KBM-7 (cell line): ENCODE measurements at places on chromosomes 7 and 10.
A peak's percentile ranks its signal among the peaks of the same experiment; 100 is the strongest.

- no peak for DNase-seq
Observed at GRCh38 chr10:126673565-126673964, 3.1 kb upstream of the C10orf90 start.

DNA sequence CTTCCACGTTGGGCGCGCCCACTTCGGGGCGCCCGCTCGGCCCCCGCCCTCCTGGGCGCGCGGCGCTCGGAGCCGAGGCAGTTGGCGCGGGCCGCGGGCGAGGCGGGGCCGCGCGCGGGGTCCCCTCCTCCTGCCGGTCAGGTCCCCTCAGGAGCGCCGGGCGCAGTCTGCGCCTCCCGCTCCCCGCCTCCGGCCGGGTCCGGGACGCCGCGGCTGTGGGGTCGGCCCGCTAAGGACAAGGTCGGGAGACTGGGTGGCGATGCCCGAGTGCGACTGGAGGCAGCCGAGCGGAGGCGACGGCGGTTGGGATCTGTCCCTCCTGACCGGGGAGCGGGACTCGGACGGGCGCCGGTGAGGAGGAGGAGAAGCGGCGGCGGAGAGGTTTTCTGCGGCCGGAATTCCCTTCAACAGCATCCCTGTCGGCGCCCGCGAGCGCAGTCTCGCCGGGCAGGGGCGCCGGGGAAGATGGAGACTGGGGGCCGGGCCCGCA lies at the start of gene ATRNL1:
Gene ATRNL1, plus strand, starts transcription at position 80 of the 490 bp plus-strand sequence. Its CDS starts 386 bp downstream, at position 466.
- peak; percentile 16 for DNase-seq

DNA sequence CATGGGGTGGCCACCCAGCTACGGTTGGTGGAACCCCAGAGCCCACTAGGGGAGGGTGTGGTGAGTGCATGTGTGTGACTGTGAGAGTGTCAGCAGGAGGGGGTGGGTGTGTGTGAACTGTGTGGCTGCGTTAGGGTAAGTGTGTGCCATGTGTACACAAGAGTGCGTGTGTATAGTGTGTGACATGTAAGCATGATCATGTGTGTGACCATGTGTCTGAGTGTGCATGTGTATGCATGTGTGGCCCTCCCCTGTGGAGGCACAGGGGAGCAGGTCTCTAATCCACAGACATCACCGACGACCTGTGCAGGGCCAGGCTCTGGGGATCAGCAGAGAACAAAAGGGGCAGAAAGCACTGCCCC lies 3.5 kb upstream of the CFAP46 start:
- no peak for DNase-seq

DNA sequence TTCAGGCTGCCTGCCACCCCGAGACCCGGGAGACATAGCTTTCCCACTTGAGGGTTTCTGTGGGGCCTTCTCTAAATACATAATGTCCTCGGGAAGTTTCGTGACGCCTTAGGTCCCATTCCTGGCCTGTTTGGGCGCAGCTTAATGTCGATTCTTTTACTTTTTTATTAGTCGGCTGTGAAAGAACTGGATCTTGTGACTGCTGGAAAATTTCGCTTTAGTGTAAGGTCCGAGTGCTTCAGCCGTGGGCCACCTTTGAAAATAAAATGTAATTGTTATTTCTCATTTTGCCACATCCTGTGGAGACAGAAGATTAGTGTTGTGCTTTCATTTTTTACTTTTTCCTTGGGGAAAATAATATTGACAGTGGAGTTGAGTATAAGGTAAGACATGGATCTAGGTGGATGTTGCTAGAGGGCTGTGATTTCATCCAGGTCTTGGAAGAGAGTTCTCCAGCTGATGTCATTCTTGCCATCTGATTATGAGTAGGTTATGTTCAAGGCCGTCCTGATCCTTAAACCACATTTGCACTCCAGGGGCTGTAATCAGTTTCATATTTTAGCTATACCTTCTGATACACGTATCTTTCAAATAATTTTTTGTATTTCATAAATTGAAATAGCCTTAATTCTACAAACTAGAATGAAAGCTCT lies 830 bp downstream of the RAB18 start:
- DNase-seq, result no peak

DNA sequence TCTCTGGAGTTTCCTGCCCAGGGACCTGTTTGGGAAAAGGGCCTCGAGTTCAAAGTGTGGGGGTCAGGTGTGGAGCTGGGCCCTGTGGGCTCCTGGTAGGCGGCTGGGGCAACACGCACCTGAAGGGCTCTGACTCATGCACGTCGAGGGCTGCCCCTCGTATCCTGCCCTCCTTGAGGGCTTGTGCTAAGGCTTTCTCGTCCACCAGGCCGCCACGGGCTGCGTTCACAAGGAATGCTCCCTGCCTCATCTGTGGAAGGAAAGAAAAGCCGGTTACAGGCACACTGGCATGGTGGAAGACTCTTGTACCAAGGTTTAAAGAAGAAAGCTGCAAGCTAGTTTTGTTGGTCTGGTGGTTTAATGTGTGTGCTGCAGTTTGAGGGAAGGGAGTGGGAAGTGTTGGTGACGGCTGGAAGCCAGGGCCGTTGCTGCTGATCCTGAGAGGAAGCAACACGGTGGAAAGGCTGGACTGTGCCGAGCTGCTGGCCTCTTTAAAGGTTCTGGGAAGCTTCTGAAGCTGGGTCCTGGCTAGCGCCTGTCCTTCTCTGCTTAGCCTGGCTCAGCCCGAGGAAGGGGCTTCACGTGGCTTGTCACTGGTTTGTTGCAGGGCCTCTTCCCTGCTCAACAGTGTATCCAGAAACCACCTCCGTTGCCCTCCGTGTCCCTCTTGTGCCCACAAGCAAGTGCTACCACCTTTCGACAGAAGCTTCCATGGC lies 52.0 kb downstream of the ZRANB1 start:
- no peak for DNase-seq

- no peak for DNase-seq
Observed at GRCh38 chr7:81111358-81111757, 192.5 kb upstream of the SEMA3C start.

GRCh38 chr7:139099172-139099947 lies 10.2 kb downstream of the ZC3HAV1 start:
- no peak for DNase-seq

DNA sequence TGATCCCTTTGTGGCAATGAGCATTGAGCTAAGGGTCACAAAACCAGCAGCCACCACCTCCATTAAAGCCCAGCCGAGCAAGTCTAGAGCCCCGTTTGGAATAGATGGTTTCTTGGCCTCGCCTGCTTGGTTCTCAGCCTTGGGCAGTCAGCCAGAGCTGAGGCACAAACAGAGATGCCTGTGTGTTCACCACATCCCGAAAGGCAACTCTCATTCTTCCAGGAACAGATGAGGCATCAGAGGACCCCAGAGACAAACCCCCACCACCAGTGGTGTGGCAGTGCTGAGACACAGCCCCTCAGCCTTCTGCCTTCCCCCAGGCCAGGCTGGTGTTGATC lies 203.3 kb upstream of the ZMIZ1 start:
- DNase-seq, result no peak

- DNase-seq, result peak; percentile 78
Observed at GRCh38 chr10:111076191-111076681, 593 bp upstream of the ADRA2A start.

GRCh38 chr10:29446327-29446726 lies 157.5 kb downstream of the LYZL1 start:
- DNase-seq, result no peak

- DNase-seq, result no peak
Observed at GRCh38 chr7:29400437-29400836, 163.2 kb upstream of the PRR15 start.

DNA sequence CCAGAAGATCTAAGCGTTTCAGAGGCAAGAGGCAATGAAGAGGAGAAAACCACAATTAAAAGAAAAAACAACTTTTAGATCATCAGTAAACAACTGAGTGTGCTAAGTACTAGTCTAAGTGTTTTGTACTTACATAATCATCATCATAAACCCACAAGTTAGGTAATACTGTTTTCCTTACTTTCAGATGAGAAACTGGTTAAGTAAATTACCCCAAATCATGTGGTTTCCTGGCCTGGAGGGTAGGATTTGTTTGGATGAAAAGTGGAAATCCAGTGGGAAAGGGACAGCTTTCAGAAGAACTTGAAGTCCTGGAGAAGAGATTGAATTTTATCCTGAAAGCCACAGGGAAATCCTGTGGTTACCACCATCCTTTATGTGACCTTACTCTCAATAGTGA lies 463.3 kb downstream of the LRMDA start:
- DNase-seq, result no peak

GRCh38 chr7:149881328-149882247 lies 7.8 kb downstream of the ATP6V0E2 start:
- DNase-seq, result no peak

DNA sequence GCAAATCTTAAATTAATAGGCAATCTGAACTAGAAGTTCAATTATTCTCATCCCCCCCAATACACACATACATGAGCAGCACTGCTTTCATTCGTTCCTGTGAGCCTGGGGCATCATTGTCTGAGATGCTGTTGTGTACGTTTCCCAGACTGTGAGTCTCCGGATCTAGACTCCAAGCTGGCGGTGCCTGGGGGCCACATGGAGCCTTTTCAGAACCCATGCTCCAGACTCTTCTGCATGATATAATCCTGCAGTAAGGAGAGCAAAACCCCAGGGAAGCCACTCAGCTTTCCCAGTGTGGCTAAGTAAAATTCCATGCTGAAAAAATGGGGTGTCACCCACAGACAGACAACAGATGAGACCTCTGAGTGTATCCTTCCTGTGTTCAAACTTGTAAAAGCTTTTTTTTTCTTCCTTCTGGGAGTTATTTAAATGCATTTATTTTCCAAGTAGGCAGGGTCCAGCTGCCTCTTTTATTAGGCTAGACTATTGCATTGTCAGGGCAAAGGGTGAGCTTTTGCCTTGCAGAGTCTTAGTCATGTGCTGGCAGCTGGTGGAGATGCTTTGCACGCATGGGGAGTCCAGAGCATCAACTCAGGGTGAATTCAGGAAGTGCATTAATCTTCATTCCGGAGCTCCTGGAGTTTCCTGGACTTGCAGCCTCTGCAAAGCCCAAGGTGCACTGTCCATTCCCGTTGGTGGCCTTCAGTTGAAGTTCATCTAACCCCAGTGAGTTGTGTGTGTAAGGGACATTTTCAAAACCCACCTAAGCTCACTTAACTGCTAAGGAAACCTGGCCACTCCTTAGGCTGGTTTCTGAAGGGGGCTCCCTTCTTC lies 185.7 kb upstream of the ADO start:
- peak; percentile 66 for DNase-seq

GRCh38 chr7:101598422-101598985 lies 30.6 kb downstream of the MYL10 start:
- no peak for DNase-seq

GRCh38 chr7:47571331-47572093 lies 10.4 kb downstream of the TNS3 start:
- DNase-seq, result peak; percentile 73

DNA sequence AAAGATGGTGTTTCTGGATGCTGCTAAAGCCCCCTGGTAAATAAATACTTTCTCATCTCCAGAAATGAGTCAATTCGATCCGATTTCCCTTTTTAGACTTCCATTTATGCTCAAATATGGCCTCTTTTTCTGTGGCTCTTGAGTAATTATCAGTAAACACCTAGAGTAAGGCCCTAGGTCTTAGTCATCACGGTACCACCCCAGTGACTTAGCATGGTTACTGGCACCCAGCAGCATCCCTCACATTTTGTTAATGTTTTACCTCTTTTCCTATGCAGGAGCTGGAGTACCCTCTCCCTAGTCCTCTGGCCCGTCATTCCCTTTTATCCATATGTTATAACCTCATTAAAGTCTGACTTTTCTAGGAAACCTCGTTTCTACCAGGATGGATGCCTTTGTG lies 19.5 kb downstream of the CHN2 start:
- DNase-seq, result no peak

- no peak for DNase-seq
Observed at GRCh38 chr10:28681291-28681763, 4.0 kb downstream of the BAMBI start.

- no peak for DNase-seq
Observed at GRCh38 chr10:35428521-35428920, 92.2 kb downstream of the CCNY start.

DNA sequence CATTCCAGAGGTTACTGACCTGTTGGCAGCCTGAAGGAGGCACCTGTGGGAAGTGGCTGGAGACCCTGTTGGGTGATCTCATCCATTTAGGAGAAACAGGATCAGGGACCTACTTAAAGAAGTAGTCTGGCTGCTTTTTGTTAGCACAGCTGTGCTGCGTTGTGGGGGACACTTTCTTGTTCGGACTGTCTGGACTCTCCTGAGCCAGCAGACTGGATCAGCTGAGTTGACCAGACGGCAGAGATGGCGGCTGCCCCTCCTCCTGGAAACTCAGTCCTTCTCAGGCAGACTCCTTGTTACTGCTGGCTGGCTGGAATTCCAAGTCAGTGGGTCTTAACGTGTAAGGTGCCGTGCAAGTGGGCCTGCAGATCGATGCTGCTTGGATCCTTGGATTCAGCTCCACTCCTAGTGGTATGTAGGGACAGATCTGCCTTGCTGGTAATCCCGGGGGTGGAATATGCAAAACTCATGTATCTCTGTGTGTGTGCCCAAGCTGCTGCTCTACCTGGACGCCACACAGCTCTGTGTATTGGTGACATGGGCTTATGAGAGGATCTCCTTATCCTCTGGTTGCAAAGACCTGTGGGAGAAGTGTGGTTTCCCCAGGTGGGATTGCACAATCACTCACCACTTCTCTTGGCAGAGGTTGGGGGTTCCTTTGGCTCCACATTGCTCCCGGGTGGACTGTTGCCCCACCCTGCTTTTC lies 87.3 kb downstream of the CCSER2 start:
- DNase-seq, result peak; percentile 51

DNA sequence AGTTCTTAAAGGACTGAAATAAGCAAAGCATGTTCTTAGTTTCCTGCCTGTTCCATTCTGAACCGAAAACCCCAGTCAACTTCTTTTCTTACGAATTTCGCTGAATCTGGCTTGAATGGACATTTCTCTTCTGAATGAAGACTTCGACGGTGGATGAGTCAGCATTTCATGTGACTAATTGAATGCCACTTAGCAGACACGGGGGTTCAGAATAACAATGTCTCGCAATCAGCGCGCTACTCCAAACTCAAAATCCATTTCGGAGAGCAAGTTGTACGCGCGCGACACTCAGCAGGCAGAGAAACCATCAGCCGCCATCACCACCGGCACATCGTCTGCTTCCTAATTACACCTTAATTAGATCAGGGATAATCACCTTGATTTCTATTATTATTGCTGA lies 239.0 kb upstream of the KLF6 start:
- DNase-seq, result no peak

- DNase-seq, result no peak
Observed at GRCh38 chr7:47027695-47028240, 554.1 kb downstream of the TNS3 start.
